ENCODE measurements at places on chromosomes 13 and 19.

DNA sequence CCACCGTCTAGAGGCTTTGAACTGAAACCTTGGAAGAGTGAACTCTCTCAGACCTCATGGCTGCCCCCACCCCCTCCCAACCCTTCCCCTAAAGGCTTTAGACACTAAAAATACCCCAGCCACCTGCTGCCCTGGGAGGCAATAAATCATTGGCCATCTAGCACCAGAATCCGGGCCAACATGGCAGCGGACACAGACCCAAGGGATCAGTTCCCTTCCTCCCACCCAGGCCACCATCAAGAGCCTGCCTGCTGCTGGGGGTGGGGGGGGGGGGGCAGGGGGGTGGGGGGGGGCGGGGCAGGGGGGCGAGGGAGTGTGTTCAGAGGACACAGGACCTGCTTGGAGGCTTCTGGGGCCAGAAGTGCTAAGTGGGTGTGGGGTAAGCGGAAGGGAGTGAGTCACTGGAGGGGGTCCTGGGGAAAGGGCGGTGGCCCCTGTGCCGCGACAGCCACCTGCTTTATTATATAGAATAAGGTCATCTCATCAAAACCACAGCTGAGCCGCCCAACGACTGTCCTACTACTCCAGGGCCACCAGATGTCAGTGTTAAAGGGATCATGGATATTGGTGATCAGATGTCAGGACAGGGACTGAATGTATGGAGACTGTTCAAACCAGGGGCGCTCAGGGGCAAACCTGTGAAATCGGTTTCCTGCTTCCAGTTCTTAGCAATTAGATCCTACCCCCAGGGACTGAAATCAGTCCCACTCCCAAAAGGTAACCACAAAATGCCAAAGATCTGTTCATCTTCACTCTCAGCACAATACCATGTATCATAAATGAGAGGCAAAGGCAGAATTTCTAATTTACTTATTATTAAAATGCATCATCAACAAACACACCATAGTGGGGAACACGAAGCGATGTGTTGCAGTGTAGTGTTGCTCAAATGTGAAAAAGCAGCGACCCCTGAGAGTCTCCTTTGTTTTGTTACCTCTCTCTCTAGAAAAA is 24.3 kb downstream of the ARL11 start:
- DNase-seq = peak; percentile 21

DNA sequence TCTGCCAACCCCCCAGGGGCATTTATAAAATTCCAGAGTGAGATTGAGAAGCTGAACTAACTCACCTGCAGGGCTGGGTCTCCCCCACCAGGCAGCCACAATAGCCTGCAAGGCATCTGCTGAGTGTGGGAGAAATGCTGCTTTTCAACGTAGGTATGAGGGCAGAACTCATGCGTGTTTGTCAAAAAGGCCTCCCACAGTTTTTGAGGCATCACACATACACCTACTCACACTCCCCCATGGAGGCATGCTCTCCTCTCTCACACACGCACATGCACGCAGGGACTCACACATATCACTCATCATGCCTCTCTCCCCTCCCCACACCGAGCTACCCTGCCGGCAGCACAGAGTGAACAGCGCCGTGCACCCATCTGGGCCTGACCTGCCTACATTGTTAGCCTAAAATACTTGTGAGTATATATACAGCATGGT is 390.5 kb downstream of the FGF9 start:
- DNase-seq = no peak

- peak; percentile 41 for DNase-seq
Observed at GRCh38 chr19:54164369-54165068, 5.0 kb upstream of the LENG1 start.

GRCh38 chr19:56751078-56751489 is 79.5 kb upstream of the ZNF835 start:
- no peak for DNase-seq

- no peak for DNase-seq
Observed at GRCh38 chr13:44498969-44499368, 77.2 kb downstream of the TSC22D1 start.
